ENCODE measurements at places on chromosomes 5 and 9.

GRCh38 chr9:20208961-20209371 lies 413.3 kb downstream of the MLLT3 start:
- no peak for DNase-seq

GRCh38 chr5:22970491-22970890 lies 117.3 kb upstream of the CDH12 start:
- DNase-seq, result no peak

DNA sequence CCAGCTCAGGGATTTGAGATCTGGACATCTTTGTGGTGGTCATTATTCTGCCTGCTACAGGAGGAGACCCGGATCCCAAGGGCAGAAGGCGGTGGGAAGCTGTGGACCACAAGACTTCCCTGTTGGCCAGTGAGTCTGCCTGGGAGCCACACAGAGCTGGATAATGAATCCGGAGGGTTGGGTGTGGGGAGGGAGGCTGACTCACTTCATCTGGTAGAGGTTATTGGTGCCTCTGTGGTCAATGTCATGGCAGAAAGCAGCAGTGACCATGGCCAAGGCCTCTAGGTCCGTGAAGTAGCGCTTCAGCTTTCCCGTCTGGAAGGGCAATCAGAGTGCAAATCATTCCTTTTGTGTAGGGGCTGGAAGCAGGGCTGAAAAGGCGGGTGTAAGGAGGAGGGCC lies 58.5 kb downstream of the PDE6A start:
- no peak for DNase-seq

GRCh38 chr5:93607367-93608258 lies 24.6 kb downstream of the NR2F1 start:
- DNase-seq, result no peak

DNA sequence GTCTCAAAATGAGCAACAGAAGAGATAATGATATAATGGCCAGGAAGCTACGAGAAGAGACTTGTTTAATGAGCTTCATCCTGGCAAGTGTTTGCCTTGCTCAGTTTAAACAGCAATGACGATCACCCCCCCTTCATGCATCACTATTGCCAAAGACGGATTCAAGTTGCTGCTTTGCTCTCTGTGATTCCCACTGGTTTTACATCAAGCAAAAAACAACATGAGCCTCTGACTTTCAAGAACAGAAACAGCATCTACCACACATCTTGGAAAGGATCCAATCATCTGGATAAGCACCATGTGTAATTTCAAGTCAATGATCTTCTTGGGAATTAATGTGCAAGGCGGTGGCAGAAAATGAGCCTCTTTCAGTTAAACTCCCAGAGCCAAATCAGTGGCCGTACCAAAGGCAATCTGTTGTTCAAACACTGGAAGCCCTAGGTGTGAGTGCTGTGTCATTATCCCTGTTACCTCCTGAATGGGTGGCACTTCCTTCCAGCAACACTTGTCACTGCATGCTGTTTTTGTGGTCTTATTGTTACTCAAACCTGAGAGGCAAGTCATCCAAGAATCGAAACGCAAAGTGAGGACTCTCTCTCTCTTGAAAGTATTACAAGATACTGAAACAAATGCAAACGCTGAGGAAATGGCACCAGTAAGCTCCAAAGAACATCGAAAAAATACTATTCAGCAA lies 72.8 kb downstream of the MED27 start:
- DNase-seq, result no peak

DNA sequence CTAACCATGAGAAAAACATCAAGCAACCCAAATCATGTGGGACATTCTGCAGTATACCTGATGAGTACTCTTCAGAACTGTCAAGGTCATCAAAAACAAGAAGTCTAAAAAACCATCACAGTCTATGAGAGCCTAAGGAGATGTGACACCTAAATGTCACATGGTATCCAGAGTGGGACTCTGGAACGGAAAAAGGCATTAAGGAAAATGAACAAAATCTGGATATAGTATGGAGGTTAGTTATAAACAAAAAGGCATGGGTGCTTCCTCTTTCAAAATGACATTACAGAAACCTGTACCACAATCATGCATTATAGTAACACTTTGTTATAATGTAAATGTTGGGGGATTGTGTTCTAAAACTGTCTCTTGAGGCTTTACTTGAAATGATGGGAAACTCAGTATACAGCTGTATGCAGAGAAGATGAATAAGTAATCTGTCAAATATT lies 47.4 kb downstream of the PRKACG start:
- DNase-seq, result no peak

GRCh38 chr5:146592352-146592751 lies 76.4 kb upstream of the GPR151 start:
- no peak for DNase-seq

GRCh38 chr5:102681403-102681983 lies 73.6 kb upstream of the PAM start:
- peak; percentile 10 for DNase-seq

- no peak for DNase-seq
Observed at GRCh38 chr5:63648376-63648775, 313.9 kb downstream of the HTR1A start.

DNA sequence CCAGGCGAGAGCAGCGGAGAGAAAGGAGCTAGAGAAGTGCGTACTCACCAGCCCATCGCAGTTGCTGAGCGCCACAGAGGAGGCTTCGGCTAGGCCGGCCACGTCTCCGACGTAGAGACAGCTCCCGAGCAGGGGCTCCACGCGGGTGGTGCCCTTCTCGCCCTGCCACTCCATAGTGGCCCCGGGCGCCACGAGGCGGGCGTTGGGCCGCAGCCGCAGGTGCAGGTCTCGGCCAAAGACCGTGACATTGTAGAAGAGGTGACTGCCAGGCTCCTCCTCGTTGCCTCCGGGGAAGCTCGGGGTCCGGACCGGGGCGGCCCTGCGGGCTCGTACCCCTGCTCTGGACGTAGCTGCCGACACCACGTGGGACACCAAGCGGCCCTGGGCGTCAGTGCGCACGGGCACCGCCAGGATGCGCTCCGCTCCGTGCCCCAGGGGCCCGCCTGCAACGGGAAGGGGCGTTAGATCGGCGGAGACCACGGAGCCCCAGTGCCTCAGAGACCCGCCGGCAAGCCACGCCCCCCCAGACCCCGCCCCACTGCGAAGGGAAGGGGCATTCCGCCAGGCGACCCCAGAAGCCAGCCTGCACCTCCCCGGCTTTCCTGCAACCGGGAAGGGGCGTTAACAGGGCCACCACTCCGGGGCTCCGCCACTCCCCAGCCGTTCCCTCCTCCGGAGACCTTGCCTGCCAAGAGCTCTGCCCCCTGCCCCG lies 1.4 kb downstream of the ADAMTS2 start:
- DNase-seq, result no peak

DNA sequence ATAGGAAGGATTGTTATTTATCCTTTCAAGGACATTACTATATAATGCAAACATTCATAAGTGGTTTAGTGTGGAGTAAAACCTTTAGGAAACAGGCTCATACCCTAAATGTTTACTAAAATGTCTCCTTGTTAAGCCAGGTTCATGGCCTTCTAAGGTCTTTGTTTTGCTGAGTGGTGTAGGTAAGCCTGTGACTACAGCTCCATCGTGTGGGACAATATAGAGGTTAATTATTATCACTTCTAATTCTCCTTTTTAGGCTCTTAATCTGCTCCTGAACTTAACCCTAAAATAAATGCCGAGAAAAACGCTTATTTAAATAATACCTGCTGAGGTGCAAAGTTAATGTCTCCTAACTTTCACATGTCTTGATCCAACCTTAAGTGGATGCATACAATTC lies 43.8 kb downstream of the SPINK5 start:
- DNase-seq, result no peak
